ENCODE measurements at places on chromosomes 3 and 15.

- no peak for DNase-seq
Observed at GRCh38 chr3:124759666-124760401, 29.6 kb downstream of the UMPS start.

DNA sequence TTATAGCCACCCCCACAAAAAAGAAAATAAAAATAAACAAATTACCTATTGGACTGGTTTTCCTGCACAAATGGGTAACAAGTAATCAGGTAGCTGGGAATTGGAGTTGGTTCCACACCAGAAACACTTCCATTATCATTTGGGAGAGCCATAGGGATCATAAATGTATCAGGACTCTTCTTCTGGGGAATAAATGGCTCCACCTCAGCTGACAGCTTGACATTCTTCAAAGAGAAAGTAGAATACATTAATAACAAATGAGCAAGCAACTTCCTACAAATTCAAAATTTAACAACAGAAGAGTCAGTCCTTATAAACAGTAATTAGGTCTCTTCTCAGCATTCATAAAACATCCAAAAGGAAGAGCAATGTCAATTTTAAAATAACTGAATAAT is 8.7 kb downstream of the SECISBP2L start:
- DNase-seq: no peak

DNA sequence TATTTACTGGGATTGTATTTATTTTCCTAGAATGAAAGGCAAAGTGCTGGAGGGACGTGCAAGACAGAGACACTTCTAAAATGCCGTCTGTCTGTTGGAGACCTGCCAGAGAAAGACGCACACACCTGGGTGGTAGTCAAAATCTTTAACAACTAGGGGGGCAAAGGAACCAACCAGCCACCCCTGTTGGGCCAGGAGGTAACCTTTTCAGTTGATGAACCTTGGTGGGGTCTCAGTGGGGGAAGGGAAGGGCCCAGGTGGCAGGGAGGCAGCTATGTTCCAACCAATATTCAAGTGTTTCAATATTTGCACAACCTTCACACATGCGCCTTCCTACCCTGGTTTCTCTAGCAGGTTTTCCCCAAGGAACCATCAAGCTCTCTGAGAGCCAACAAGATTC is 99.0 kb downstream of the MEGF11 start:
- no peak for DNase-seq

DNA sequence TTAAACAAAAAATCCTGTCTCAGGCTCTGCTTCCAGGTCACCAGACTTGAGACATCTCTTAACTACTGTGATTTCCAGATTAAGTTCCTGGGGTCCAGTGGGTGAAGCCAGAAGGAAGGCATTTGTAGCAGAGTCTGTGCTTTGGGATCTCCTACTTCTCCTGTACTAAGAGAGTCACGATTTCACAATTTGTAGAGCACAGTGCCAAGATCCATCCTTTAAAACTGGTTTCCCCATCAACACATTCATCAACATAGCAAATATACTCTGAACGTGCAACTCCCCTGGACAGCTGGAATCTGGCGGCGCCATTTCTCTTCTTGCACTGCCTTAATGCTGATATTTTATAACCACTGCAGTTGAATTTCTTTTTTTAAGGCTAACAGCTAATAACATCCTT is 33.2 kb downstream of the CDCP1 start:
- no peak for DNase-seq

GRCh38 chr3:110413266-110413665 is 658.4 kb upstream of the NECTIN3 start:
- no peak for DNase-seq

- DNase-seq: no peak
Observed at GRCh38 chr15:42741710-42742109, 4.8 kb upstream of the CDAN1 start.

DNA sequence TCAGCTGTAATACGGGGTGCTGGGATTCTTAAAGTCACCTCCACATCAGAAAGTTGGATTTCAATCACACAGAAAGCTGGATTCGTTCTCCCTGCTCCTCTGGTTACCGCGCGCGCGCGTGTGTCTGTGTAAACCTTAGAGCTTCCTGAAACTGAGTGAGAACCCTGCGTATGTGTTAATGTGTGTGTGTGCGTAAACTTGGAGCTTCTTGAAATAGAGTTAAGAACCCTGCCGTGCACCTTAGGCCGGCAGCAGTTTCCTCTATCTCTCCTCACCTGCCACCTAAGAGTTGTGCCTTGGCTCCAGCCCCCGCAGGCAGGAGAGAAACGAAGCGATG is 531 bp downstream of the LZTFL1 start:
- DNase-seq: no peak

DNA sequence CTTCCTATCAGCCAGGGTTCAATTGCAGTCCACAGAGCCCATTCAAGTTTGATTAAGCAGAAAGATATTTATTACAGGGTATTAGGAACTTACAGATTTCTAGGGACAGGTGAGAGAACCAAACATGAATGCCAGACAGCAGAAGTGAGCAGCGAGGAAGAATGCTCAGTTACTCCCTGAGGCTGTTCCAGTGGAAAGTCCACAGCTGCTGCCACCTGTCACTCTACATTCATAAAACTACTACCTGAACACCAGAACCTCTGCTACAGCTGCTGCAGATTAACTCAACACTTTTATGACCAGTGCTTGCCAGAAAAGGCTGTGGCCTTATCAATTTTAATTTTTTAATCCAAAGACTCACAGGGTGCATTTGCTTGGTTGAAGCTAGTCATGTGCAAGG is 325.4 kb upstream of the ONECUT1 start:
- DNase-seq: no peak

DNA sequence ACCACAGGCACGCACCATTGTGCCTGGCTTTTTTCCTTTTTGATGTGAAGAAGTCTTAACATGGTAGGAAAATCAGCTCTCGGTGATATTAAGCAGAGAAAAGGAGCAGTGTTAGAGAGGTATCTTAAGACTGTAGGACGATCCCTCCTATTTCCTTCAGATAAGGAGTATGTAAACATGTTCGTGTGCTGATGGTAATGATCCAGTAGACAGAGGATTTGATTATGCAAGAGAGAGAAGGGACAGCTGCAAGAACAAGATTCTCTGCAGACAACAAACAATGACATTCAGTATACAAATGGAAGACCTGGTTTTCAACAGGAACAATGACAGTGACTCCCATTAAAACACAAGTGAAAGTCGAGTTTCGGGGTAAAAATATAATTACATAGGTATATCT is 95.1 kb upstream of the MELTF start:
- no peak for DNase-seq

GRCh38 chr15:88832820-88833730 is 29.8 kb downstream of the ACAN start:
- DNase-seq: no peak

DNA sequence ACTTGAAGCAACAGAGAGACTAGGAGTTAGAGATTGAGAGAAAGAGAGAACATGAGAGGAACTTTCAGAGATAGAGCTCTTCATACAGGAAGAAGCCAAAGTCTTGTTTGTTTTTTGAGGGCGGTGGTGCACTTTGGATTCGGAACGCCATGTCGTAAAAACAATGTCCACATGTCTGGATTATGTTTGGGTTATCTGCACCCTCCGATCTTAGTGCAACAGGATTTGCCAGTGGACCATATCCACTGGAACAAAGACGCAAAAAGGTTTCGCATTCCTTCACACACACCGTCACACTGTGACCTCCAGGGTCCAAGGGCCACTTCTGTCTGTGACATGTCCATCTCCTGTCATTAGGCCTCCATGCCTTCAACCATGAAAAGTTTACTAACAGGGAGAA is 141.8 kb upstream of the ATP11B start:
- no peak for DNase-seq

DNA sequence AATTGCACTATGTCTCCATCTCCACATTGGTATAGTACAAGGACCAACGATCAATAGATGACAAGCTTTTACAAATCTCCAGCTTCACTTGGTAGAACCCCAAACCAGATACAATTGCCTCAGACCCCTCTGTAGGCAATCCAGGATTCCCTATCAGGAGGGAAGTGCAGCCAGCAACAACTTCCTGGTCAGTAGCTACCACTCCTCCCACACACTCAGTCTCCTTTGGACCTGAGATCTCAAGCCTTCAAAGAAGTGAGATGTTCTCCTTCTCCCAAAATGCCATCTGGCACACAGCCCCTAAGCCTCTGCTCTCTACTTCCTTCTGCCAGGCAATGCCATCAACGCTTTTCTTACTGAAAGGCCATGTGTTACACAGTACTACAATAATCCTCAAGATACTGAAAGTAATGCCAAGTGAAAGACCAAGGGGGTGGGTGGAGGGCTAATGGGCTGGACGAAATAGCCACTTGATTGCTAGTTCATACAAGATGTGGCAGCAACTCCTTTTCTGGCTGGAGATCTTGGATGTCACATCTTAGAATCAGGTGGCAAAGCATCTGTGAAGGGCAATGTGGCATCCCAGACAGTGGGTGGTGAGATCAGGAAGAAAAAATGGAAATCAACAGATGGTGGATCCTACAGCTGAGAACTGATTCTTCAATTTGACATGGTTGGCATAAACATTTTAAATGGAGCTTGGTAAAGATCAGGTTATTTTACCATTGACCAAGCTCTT is 75.3 kb upstream of the ACP3 start:
- no peak for DNase-seq

- DNase-seq: no peak
Observed at GRCh38 chr3:177041021-177041729, 156.1 kb downstream of the TBL1XR1 start.

DNA sequence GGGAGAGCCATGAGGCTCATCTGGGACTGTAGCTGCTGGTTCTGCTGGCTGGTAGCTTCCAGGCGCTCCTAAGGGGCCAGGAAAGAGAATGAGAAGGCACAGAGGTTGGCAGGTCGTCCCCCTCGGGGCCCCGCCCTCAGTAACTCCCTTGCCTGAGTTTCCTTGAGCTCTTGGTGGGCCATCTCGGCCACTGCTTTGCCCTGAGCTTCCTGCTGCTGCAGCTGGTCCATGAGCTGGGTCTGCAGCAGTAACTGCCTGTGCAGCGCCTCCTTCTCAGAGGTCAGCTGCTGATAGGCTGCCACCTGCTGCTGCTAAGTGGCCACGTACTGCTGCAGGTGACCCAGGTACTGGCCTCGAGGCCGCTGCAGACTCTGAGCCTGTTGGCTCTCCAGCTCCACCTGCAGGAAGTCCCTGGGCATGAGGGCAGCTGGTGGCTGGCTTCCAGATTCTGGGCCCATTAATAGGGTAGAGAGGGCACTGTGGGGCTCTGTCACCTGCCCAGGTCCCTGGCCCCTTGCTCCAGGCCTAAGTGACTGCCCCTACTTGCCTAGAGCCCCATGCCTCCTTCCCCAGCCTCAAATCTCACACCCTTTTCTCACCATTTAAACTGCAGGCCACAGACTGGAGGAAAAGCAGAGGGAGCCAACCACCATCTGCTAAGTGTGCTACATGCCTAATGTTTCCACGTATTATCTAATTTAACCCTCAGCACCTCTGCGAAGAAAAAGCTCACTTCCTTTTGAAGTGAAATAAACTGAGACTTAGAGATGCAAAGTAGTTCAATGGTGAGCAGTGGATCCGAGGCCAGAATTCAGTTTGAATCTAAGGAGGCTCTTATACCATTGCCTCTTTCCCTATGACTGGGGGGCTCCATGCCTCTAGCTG is 10.8 kb upstream of the VPS33B start:
- DNase-seq: no peak

DNA sequence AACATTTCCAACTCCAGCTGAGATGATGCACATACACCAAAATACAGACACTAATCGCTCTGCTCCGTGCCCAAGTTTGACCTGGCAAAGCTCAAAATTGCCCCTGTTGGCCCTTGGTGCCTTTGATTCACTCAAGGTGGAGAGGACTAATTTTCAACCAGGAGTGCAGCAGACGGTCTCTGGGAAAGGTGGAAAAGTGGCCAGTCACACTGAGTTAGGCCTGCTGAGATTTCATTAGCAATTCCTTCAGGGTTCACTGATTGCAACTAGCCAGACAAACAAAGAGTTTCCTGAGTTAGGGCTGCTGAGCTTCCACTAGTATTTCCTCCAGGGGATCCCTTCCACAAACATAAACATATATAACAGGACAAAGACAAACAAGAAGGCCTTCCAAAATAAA is 28.7 kb upstream of the LHFPL4 start:
- no peak for DNase-seq

GRCh38 chr15:81281456-81281735 is 42.5 kb downstream of the STARD5 start:
- DNase-seq: no peak

DNA sequence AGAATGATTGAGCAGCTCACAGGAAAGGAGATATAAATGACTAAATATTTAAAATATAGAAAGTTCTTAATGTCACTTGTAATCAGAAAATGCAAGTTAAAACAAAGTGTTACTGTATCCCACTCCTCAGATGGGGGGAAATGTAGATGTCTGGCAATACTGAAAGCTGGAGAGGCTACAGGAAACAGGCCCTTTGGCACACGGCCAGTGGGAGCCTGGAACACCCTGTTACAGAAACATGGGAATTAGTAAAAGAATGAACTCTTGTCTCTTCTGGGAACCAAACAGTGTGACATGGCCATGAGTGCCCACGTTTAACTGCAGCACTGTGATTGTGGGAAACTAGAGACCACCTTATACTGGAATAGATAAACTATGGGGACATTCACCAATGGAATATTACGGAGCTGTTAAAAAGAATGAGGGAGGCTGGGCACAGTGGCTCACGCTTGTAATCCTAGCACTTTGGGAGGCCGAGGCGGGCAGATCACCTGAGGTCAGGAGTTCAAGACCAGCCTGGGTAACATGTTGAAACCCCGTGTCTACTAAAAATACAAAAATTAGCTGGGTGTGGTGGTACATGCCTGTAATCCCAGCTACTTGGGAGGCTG is 50.2 kb downstream of the CDCP1 start:
- DNase-seq: no peak

DNA sequence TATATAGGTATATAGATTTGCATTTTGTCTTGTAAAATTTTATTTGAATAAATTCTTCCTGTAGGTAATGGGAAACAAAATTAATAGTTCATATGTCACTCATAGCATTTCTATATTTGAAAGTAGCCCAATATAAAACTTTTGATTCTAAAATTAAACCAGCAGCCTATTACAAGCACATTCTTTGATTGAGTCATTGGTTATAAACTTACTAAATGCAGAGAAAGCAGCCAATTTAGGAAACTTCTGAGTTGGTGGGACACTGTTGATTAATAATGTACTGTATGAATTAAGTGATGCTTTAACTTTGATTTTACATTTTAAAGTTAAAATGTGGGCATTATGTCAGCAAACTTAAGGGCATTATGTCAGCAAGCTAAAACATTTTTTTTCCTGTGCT is 34.5 kb downstream of the NR1D2 start:
- DNase-seq: no peak

DNA sequence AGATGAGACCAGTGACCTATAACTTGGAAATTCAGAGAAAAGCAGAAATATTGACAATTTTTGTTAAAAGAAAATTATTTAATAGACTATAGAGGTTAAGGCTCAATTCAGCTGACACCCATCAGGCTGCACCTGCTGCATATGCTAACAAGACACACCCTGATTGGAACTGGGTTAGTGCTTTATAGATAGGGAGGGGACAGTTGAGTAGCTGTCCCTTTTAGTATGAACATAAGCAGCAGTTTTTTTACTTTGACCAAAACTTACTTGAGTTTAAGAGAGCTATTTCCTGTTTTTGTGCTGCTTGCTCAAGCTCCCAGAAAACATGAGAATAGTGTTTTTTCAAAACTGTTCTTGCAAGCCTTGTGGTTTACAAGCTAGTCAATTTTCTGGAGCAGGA is 292.6 kb downstream of the LRRC3B start:
- no peak for DNase-seq
